ENCODE measurements at places on chromosomes 5 and 9.

GRCh38 chr9:102995033-102995432, at the start of gene CYLC2:
Gene CYLC2, plus strand, starts transcription at chr9:102995333. Its CDS starts 48 bp downstream, at chr9:102995381.
- DNase-seq: no peak

DNA sequence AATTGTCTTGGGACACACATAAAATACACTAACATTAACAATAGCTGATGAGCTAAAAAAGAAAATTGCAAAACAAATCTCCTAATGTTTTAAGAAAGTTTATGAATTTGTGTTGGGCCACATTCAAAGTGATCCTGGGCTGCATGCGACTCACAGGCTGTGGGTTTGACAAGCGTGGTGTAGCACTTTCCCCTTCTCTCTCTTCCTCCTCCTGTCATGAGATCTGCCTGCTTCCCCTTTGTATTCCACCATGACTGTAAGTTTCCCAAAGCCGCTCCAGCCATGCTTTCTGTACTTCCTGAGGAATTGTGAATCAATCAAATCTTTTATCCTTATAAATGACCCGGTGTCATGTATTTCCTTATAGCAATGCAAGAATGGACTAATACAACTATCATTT, 178.0 kb downstream of the TLR4 start:
- no peak for DNase-seq

GRCh38 chr9:35923927-35924763, 14.9 kb downstream of the SPAAR start:
- DNase-seq: no peak

GRCh38 chr9:90814355-90814754, 12.7 kb downstream of the SYK start:
- no peak for DNase-seq

DNA sequence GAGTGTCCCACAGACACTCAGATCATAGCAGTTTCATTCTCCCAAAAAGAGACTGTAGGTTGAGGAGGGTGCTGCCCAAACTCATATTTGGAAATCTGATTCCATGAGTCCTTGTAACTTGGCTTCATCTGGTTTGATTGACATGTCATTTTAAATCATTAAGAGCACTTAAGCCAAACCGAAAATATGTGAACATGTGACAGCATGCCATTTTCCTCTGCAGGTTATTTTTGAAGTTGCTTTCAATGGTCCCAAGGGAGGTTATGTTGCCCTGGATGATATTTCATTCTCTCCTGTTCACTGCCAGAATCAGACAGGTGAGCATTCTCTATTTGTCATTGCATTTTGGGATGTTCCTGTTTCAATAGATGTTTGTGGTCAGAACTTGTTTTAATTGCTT, 87.6 kb downstream of the MAMDC2 start:
- DNase-seq: no peak

- no peak for DNase-seq
These were observed 540.5 kb downstream of the CTNND2 start for GRCh38 chr5:11363631-11364178.

DNA sequence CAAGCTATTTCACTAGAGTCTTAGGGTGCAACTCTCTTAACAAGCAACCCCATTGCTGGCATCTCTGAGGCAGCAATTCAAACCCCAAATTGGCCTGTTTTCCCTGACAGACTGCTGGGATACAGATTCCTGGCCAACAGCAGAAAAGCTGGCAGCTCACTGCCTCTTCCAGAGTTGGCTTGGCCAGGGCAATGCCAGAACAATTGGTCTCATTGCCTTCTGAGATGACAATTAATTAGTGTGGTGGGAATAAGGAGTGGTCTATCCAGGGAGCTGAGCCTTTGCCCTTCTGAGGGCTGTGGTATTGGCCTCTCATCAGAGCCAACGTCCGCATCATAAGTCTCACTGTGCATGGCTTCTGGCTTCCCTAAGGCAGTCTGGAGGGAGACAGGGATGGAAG, 183.2 kb downstream of the GNAQ start:
- no peak for DNase-seq

All from T follicular helper cell (primary cell).